ENCODE measurements at places on chromosomes 7 and 10.

DNA sequence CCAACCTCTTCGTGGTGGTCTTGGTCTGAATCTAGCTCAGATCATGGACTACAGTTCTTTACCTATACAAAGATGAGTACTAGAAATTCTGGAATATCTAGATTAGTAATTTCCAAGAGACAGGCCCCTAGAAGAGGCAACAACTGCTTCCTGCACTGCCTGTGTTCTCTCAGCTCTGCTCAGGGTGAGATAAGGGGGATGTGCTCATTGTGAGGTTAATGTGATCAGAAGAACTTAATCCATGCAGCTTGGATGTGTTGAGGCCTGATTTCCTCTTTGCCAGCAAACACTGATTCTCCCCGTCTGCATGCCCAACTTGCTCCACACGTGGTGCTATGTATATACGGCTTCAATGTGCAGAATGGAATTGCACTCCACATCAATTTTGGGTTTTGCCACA lies 268.0 kb downstream of the PHTF2 start:
- H3K4me1 ChIP-seq = no peaks in the 10 kb centered on the region
- H3K4me3 ChIP-seq = no peak overlapping the region
- DNase-seq = no peak
- H3K27me3 ChIP-seq = no peaks in the 10 kb centered on the region
- H3K36me3 ChIP-seq = no peaks in the 10 kb centered on the region

- no peak overlapping the region for H3K27ac ChIP-seq
- no peak for DNase-seq
- no peaks in the 10 kb centered on the region for H3K27me3 ChIP-seq
Observed at GRCh38 chr7:73988197-73988596, 39.8 kb upstream of the ELN start.

DNA sequence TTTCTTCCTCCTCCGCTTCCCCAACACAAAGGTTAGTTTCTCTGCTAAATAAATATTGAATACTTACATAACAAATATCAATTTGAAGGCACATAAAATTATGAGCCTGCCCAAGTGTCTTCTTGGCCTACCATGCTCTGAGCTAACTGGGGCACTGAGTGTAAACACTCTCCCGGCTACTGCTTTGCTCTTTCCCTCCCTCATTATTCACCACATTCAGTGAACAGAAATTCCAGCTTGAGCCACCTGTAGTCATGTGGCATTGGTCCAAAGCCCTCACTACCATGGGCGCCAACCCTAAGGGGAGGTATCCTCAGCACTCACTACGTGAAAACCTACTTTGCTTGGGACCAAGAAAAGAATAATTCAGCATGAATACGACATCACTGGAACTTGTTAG lies 409.0 kb downstream of the KCNMA1 start:
- no peaks in the 10 kb centered on the region for H3K27me3 ChIP-seq
- no peak for DNase-seq
- H3K27ac ChIP-seq = no peak overlapping the region
- peaks cover 19% of the 10 kb centered on the region for H3K4me1 ChIP-seq
- H3K4me3 ChIP-seq = no peak overlapping the region

GRCh38 chr10:96271016-96271815 lies at the start of gene BLNK:
BLNK (minus strand) TSS chr10:96271569; CDS start chr10:96271398, 171 bp downstream.
- no peak for DNase-seq
- peak within 1 kb of the TSS; percentile 80 for H3K4me3 ChIP-seq
- no peaks in the 10 kb centered on the region for H3K36me3 ChIP-seq
- no peaks in the 10 kb centered on the region for H3K27me3 ChIP-seq

DNA sequence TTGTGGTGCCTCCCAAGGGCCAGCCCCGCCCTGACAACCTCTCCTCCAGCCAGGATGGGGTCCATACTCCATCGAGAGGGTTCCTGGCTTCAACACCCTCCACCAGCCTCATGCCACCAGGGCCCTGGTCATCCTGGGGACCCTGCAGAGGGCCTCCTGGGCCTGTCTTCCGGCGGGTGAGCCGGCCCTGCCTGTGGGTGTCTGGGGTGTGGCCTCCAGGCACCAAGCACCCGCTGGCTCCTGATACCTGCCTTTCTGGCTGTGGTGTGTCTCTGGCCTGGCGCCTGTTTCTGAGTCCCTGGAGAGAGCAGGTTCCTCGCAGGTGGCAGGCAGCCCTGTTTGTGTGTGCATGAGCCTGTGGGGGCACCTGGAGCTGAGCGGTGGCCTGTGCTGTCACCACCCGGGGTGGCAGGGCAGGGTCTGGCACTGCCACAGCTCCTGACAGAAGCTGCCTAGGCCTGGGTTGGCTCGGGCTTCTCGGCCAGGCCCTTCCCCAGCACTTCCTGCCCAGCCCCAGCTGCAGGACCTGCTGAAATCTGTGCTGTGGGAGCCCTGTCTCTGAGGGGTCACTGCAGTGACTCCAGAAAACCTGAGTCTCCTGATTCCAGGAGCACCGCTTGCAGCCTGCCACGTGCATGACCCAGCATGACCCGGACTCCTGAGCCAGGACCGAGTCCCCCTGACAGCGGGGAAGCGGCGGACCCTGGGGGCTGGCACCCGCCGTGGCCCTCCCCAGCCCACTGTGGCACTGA lies 18.4 kb downstream of the ADAM8 start:
- DNase-seq = no peak
- no peaks in the 10 kb centered on the region for H3K27me3 ChIP-seq
- H3K4me1 ChIP-seq = peaks cover 7% of the 10 kb centered on the region
- H3K4me3 ChIP-seq = no peak overlapping the region

DNA sequence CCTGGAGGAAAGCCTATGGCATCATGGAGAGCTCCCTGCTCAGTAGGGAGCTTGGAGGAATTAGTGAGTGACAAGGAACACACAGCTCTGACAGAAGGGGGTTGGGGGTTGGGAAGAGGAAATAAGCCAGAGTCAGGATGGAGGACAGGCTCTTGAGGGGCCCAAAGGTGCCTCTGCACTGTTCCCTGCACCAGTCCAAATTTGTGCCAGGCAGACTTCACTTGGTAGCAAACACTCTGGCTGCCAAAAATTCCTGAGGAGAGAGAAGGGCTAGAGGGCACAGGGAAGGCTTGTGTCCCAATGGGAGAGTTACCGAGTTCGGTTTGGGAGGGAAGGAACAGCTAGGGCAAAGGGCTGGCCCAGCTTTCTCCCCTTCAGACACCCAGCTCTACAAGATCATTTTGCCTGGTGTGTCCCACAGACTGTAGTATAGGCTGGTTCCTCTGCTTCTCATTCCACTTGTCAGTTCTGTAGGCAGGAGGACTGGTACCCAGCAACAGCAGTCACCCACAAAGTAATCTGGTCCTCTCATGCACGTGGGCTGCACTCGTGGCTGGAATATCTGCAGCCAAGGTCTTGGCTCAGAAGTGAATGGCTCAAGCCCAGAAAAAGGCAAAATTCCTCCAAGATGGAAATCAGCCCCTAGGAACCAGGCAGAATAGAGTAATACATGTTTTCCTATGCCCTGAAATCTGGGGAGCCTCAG lies 8.0 kb upstream of the KCNIP2 start:
- H3K36me3 ChIP-seq = peaks cover 3% of the 10 kb centered on the region
- no peaks in the 10 kb centered on the region for H3K4me1 ChIP-seq
- H3K4me3 ChIP-seq = no peak overlapping the region
- DNase-seq = no peak

DNA sequence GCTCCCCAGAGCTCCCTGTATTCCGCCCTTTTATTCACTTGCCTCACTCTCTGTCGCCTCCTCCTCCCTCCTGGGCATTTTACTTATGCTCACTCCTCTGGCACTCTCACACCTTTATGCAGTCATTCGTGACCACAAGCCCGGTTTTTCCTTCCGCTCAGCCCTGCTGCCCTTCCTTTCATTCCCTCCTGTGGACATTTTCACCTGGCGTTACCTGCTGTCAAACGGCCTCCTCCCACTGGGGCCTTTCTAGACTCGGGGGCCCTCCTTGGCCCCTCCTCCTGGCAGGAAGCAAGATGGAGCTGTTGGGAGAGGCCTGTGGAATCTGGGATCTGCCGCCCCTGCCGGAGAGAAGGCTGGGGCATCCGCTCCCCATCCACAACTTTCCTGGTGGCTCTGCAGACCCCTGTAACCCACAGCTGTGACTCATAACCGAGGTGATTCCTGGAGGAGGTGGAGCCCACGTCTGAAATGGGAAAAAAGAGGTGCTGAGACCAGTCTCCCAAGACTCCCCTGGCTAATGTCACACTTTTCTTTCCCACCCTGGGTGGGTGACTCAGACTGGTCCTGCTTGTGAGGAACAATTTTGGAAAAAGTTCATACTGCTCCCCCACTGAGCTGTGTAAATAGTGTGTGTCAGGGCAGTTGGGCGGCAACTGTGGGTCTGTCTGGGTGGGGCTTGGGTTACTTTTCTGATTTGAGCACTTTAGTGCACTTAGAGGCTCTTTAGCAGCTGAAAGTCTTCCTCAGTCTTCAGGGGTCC lies 1.2 kb downstream of the VCL start:
- H3K27me3 ChIP-seq = no peaks in the 10 kb centered on the region
- peak overlapping the region; percentile 73 for H3K4me3 ChIP-seq
- H3K36me3 ChIP-seq = no peaks in the 10 kb centered on the region

GRCh38 chr10:23345861-23346260 lies 1.3 kb upstream of the C10orf67 start:
- H3K36me3 ChIP-seq = no peaks in the 10 kb centered on the region
- DNase-seq = no peak
- H3K27me3 ChIP-seq = no peaks in the 10 kb centered on the region

All from liver (tissue), 10 donors.